Amniotic epithelial cell (primary cell): ENCODE measurements at places on chromosomes 6 and 20.
A peak's percentile ranks its signal among the peaks of the same experiment; 100 is the strongest.

GRCh38 chr6:158421381-158421780 lies 109.1 kb downstream of the TULP4 start:
- no peak for DNase-seq

GRCh38 chr6:20325641-20326421 lies 75.8 kb upstream of the E2F3 start:
- DNase-seq, result peak; percentile 36

GRCh38 chr6:36766399-36766945 lies 68.8 kb downstream of the RAB44 start:
- no peak for DNase-seq

- DNase-seq, result peak; percentile 46
Observed at GRCh38 chr20:25378884-25379733, 11.5 kb downstream of the ABHD12 start.

DNA sequence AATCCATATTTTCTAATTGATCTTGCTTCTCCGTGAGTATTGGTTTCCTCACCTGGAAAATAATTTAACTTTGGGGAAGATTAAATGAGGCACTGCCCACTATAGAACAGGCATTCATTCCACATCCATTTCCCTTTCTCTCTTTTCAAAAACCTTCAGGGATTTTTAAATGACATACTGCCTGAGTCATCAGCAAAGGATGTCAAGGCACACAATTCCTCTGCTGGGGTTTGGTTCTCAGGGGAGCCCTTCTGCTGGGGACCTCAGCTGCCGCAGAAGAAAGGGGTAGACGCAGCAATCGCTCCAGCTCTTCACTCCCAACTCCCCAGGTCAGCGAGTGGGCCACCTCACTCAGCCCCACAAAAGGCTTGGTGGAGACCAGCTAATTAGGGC lies 90.7 kb upstream of the BACH2 start:
- no peak for DNase-seq

- DNase-seq, result no peak
Observed at GRCh38 chr6:24053057-24053456, 73.0 kb upstream of the NRSN1 start.

- no peak for DNase-seq
Observed at GRCh38 chr6:33156964-33157363, 35.3 kb downstream of the COL11A2 start.

DNA sequence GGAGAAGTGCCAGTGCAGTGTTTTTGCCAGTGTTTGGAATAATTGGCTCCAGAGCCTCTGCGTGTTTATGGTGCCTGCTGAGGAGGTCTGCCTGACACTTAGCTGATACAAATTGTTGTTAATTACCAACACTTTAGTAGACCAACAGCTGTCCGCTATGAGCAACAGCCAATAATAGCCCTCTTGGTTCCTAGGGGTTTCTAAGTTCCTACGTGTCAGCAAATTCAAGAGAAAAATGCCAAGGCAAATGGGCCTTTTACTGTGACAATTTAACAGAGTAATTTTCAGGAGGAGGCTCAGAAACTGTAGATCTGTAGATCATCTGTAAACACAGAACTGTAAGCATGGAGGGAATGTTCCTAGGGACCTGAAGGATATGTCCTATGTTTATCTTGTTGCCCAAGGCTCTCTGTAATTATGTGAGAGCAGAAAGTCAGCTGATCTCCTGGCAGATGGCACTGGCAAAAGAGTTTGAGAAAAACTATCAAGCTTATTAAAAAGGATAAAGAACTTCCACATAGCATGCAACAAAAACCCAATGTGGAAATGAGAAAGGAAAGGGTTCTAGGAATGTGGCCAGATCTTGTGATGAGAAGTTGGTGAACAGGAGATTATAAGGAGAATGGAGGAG lies 157.7 kb downstream of the GJA1 start:
- peak; percentile 29 for DNase-seq

GRCh38 chr20:1953621-1954020 lies 40.2 kb downstream of the PDYN start:
- no peak for DNase-seq

- DNase-seq, result no peak
Observed at GRCh38 chr20:56765172-56766073, 136.3 kb downstream of the TFAP2C start.

DNA sequence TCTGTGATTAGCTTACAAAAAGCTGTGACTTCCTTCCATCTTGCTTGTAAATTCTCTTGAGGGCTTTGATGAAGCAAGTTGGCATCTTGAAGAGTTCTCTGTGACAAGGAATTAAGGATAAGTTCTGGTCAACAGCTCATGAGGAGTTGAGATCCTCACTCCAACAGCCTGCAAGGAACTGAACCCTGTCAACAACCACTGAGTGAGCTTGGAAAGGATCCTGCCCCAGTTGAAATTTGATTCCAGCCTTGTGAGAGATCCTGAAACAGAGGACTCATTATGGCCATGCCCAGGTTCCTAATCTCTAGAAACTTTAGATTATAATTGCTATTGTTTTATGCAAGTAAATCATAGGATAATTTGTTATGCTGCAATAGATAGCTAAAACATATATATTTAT lies 133.7 kb downstream of the PTCHD4 start:
- DNase-seq, result no peak
